Activated CD8-positive, alpha-beta T cell treated with anti-CD3 and anti-CD28 coated beads for 36 hours (primary cell): ENCODE measurements at places on chromosomes 7 and 10. TPM values are rescaled to one million over a fixed set of nuclear protein-coding genes. Genes with fewer than 3 reads are reported as not detected.

DNA sequence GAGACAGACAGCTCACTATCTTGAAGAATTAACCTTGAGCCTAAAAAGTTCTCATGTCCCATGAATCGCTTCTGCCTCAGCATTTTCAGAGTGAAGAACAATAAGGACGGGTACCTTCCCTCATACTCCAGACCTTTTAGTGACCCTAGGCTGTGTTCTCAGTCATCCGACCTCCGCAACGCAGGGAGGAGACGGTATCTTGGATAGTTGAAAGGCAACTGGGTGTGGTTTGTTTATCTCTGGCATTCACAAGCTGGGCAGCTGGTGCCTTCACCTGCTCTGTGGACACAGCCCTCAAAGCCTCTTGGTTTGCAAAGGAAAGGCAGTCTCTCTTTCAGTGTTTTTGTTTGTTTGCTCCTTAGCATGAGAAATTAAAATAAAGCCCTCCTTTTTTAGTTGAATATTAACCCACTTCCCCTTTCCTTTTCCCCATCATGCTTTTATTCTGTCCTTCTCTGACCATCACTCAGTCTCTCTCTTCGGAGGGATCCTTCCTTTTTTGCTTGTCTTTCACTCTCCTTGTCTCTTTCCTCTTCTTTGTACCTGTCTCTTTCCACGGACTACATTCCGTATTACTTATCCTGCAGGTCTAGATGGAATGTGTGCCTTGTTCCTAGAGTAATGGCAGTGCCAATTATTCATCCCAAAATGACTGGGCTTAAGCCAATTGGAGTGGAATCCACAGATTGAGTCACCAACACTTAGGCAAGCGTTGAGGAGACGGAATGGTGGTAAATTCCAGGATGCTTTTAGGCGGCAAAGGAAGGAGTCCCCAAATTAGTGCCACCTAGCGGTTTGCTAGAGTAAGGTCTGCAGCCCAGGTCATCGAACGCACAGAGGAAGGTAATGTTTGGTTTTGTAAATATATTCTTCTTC lies 45.8 kb downstream of the PRR15 start:
- no peaks in the 10 kb centered on the region for H3K36me3 ChIP-seq
- no peaks in the 10 kb centered on the region for H3K4me1 ChIP-seq
- DNase-seq, result no peak
- no peak overlapping the region for H3K27ac ChIP-seq

Gene PNLIPRP3
- total RNA-seq, result not detected

- peak overlapping the region; percentile 75 for H3K27ac ChIP-seq
- peak overlapping the region; percentile 82 for H3K4me3 ChIP-seq
- H3K36me3 ChIP-seq, result peaks cover 2% of the 10 kb centered on the region
- peaks cover 41% of the 10 kb centered on the region for H3K4me1 ChIP-seq
- no peaks in the 10 kb centered on the region for H3K27me3 ChIP-seq
Measured at GRCh38 chr10:119724593-119725516, 995 bp upstream of the INPP5F start.

DNA sequence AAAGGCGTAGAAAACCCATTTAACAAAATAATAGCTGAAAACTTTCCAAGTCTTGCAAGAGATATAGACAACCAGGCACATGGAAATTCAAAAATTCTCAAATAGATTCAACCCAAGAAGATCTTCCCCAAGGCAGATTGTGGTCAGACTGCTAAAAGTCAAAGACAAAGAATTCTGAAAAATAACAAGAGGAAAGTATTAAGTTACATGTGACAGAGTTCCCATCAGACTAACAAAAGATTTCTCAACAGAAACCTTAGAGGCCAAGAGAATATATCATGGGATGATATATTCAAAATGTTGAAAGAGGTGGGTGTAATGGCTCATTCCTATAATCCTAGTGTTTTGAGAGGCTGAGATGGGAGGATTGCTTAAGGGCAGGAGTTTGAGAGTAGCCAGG lies 59.8 kb downstream of the TMEM178B start:
- H3K36me3 ChIP-seq, result no peaks in the 10 kb centered on the region
- no peak overlapping the region for H3K27ac ChIP-seq
- peaks cover 7% of the 10 kb centered on the region for H3K27me3 ChIP-seq
- DNase-seq, result no peak
- H3K4me1 ChIP-seq, result no peaks in the 10 kb centered on the region
- no peak overlapping the region for H3K4me3 ChIP-seq

- no peaks in the 10 kb centered on the region for H3K4me1 ChIP-seq
- no peaks in the 10 kb centered on the region for H3K27me3 ChIP-seq
- no peak overlapping the region for H3K4me3 ChIP-seq
- no peaks in the 10 kb centered on the region for H3K36me3 ChIP-seq
Measured at GRCh38 chr10:48456361-48456804, 148.5 kb downstream of the ARHGAP22 start.

DNA sequence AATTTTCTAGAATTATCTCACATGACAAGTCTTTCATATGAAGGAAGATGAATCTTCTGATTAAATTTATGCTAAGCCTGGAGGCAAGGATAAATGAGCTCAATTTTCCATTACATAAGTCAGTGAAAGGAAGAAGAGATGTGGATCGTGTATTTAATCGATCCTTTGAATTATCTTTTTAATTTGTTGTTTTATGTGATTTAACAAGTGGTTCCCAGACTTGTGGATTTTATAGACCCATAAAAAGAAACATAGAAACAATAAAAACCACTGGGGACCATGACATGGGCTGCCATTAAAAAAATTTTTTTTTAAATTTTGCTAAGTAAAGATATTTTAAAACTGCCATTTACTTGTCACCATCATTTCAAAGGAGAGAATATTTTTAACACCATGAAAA lies 45.0 kb downstream of the SLK start:
- no peak overlapping the region for H3K27ac ChIP-seq
- H3K36me3 ChIP-seq, result peaks cover 7% of the 10 kb centered on the region
- H3K4me3 ChIP-seq, result no peak overlapping the region
- no peaks in the 10 kb centered on the region for H3K27me3 ChIP-seq
- H3K4me1 ChIP-seq, result peaks cover 4% of the 10 kb centered on the region

GRCh38 chr7:130935564-130936157 lies 201.7 kb upstream of the KLF14 start:
- H3K27me3 ChIP-seq, result no peaks in the 10 kb centered on the region
- H3K4me1 ChIP-seq, result peaks cover 81% of the 10 kb centered on the region
- no peak overlapping the region for H3K4me3 ChIP-seq
- DNase-seq, result no peak

Gene TMEM196
- not detected for total RNA-seq

Gene MOGAT3
- not detected for total RNA-seq

- peaks cover 1% of the 10 kb centered on the region for H3K27me3 ChIP-seq
- peaks cover 4% of the 10 kb centered on the region for H3K4me1 ChIP-seq
- peak overlapping the region; percentile 44 for H3K4me3 ChIP-seq
- no peaks in the 10 kb centered on the region for H3K36me3 ChIP-seq
Measured at GRCh38 chr7:144391823-144392255, 11.7 kb downstream of the NOBOX start.

DNA sequence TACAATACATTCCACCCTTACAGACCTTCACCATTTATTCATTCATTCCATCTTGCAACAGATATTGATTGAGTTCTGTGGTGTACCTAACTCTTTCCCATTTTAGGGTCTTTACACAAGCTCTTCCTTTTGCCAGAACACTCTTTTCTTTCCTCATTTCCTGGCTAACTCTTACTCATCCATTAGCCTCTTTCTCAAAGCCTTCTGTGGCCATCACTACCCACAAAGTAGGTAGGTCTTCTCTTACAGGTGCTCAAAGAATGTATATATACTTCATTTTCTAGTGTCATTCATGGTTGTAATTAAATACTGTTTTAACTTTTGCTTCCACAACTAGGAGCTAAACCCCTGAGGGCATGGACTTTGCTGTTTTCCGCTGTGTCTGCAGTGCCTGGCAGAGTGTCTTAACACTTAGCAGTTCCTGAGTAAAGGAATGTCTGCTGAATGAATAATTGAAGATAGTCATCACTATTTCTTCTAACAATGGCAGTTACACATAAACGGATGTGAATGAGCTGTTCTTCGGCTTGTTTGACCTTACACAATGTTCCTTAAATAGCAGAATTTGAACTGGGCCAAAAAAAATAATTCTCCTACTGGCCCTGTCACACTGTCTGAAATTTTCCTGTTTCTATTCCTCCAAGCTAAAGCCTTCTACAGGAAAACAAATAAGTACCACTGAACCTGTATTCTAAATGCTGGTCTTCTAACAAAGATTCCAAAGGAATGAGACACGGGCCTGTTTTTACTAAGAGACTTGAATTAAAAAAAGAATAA lies 15.1 kb downstream of the BCAP29 start:
- peaks cover 6% of the 10 kb centered on the region for H3K36me3 ChIP-seq
- H3K27ac ChIP-seq, result no peak overlapping the region
- no peak for DNase-seq

- no peak overlapping the region for H3K27ac ChIP-seq
- H3K36me3 ChIP-seq, result no peaks in the 10 kb centered on the region
- DNase-seq, result no peak
Measured at GRCh38 chr7:94414980-94415379, 20.3 kb downstream of the COL1A2 start.

DNA sequence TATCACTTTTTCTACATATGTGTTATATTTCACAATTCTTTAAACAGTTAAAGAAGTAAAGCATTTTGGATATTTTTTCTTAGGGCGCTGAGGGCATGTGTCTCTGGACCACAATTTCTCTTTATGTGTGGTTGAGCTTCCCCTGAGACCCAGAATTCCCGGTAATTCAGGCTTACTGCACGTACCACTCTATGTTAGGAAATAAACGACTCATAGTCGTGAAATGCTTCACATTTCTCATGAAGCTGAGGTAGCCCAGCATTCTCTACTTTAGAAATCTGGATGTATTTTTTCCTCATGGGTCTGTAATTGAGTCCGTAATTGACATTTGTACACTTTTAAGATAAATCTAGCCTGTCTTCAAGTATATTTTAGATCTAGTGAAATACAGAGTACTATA lies 170.6 kb downstream of the FZD1 start:
- no peak for DNase-seq
- no peak overlapping the region for H3K4me3 ChIP-seq
- H3K36me3 ChIP-seq, result no peaks in the 10 kb centered on the region
- no peaks in the 10 kb centered on the region for H3K27me3 ChIP-seq

- peaks cover 60% of the 10 kb centered on the region for H3K27me3 ChIP-seq
- H3K4me1 ChIP-seq, result peaks cover 21% of the 10 kb centered on the region
- no peaks in the 10 kb centered on the region for H3K36me3 ChIP-seq
Measured at GRCh38 chr10:21514129-21514817, 11.2 kb downstream of the SKIDA1 start.

DNA sequence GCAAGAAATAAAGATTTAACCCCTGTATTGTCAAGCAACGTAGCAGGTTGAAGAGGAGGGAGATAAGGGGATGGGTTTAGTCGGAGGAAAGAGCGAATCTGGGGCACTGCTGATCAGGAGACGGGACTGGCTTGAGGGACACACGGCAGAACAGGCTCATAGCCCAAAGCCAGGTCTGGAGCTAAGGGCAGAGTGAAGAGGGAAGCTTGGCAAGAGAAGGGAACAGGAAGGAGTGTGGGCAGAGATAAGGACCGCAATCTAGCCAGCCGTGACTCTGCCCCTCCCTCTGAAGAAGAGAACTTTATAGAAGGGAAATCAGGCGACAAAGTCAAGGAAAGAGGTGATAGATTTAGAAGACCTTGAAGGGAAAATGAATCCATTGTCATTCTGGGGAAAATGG lies 67.6 kb downstream of the CAV1 start:
- DNase-seq, result no peak
- no peak overlapping the region for H3K27ac ChIP-seq
- H3K36me3 ChIP-seq, result no peaks in the 10 kb centered on the region
- peaks cover 22% of the 10 kb centered on the region for H3K4me1 ChIP-seq
- H3K27me3 ChIP-seq, result peaks cover 35% of the 10 kb centered on the region

Gene ASAH2
- 1.8 TPM for total RNA-seq

GRCh38 chr7:66170309-66171231 lies 34.6 kb upstream of the TPST1 start:
- no peak overlapping the region for H3K27ac ChIP-seq
- H3K4me1 ChIP-seq, result peaks cover 7% of the 10 kb centered on the region
- no peak for DNase-seq
- no peaks in the 10 kb centered on the region for H3K27me3 ChIP-seq

Gene ANXA8
- not detected for total RNA-seq

GRCh38 chr7:66921396-66921917 lies 432 bp downstream of the TMEM248 start:
- peak overlapping the region; percentile 97 for H3K27ac ChIP-seq
- DNase-seq, result peak; percentile 9
- H3K27me3 ChIP-seq, result no peaks in the 10 kb centered on the region
- H3K4me1 ChIP-seq, result peaks cover 30% of the 10 kb centered on the region
- peaks cover 35% of the 10 kb centered on the region for H3K36me3 ChIP-seq

Gene ANKRD61
- total RNA-seq, result 0.27 TPM

Gene TET1
- 1.3 TPM for total RNA-seq

DNA sequence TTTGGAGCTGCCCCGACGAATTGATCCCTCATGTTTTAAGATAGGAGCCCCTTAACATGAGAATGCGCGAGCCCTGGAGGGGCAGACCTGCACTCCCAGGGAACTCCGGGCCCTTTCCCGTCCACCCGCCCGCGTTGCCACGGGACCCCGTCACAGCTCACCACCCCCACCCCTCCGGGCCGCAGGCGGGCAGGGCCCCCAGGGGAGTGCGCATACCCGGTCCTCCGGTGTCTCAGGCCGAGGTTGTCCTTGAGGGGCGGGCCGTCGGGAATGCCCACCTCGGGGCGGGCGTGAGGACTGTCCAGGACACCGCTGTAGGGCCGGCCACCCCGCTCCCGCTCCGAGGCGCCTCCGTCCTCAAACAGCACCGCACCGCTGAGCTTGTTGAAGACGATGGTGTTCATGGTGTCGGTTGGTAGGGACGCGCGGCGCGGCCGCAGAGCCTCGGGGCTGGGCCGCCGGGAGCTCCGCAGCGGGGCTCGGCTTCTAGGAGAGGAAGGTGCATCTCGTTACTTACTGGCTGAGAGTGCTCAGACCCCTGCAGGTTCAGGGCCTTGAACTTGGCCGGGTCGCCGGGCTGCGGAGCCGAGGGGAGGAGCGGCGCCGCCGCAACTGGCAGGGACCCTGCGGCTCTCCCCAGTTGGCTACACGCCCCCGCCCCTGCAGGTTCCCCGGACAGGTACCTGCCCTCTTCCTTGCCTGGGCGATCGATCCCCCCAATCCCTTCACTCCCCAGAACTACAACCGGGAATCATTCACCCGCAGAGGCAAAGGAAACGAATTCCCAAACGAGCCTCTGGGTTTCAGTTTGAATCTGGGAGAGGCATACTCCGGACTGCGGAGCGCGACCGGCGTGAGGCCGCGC lies 2.4 kb downstream of the MKX start:
- peaks cover 58% of the 10 kb centered on the region for H3K27me3 ChIP-seq
- peak overlapping the region; percentile 71 for H3K27ac ChIP-seq
- no peaks in the 10 kb centered on the region for H3K36me3 ChIP-seq
- peak overlapping the region; percentile 78 for H3K4me3 ChIP-seq
- peak; percentile 52 for DNase-seq
- H3K4me1 ChIP-seq, result peaks cover 36% of the 10 kb centered on the region

GRCh38 chr7:587767-588166 lies 68.1 kb upstream of the PDGFA start:
- no peaks in the 10 kb centered on the region for H3K27me3 ChIP-seq
- peak overlapping the region; percentile 36 for H3K27ac ChIP-seq
- H3K4me1 ChIP-seq, result peaks cover 44% of the 10 kb centered on the region
- peaks cover 76% of the 10 kb centered on the region for H3K36me3 ChIP-seq
